HAP-1 (cell line): ENCODE measurements at places on chromosomes 7 and 10.

- no peak for DNase-seq
These were observed 27.3 kb downstream of the DIP2C start for GRCh38 chr10:662223-662605.

DNA sequence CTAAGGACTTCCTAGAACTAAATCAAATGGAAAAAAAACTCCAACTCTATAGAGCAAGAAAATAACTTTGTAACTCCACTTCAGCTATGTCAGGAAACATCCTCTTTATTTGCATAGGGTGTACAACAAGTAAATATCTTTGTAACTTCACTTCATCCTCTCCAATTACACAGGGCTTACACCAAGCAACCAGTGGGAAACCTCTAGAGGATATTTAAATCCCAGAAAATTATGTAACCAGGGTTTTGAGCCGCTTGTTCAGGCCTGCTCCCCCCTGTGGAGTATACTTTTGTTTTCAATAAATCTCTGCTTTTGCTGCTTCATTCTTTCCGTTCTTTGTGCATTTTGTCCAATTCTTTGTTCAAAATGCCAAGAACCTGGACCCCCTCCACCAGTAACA, 22.2 kb downstream of the LIPJ start:
- no peak for DNase-seq

DNA sequence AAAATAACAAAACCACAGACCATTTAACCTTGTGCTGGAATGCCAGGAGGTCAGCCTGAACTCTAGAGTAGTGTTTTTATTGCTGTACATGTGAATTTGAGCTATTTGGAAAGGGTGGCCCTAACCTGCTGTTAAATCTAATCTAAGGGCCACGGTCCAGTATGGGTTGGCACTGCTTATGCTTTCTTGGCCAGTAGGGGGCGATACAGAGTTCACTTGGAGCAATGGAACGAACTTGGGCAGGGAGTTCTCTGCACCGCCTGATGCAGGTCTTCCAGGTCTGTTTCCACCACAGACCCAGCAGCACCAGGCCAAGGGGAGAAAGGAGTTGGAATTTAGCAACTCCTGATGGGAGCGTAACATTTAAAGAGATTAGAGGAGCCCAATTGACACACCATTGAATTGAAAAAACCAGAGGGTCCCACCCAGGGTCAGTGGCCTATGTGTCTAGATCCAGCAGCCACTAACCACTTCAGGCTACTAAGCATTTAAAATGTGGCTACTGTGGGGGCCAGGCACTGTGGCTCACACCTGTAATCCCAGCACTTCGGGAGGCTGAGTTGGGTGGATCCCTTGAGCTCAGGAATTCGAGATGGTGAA, 75.7 kb upstream of the EFCAB10 start:
- peak; percentile 86 for DNase-seq

GRCh38 chr7:73992101-73992562, 35.8 kb upstream of the ELN start:
- DNase-seq, result no peak

DNA sequence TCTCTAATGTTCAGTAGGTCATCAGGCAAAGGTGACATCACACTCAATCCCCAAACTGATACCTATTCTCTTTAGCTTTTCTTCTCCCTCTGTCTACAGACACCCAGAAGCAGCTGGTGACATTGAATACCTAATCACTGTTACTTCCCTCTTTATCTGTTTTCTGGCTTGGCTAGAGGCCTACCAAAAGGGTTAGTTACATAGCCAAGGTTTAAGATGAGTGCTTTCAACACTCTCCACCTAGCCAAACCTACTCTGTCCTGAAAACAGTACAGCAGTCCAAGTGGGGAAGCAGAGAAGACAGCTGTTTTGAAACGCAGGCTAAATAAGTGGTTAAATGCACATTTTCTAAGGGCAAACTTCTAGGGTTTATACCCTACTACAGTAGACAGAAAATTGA, 39.4 kb downstream of the CCNJ start:
- no peak for DNase-seq

DNA sequence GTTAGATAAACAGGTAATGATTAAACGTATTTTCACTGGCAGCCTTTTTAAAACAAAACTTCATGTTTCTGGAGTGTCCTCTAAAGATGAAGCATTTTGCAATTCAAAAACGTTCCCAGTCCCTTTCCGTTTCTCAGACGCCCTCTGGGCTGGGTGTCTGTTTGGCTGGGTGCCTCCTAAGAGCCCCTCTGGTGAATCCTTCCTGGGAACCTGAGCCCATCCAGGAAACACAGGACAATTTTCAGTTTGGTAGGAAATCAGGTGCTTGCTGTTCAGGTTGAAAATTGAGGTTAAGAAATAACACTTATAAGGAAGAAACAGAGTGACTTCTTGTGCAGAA, 76.7 kb downstream of the CHN2 start:
- no peak for DNase-seq

GRCh38 chr7:91660734-91661356, 219.7 kb downstream of the MTERF1 start:
- DNase-seq, result no peak

DNA sequence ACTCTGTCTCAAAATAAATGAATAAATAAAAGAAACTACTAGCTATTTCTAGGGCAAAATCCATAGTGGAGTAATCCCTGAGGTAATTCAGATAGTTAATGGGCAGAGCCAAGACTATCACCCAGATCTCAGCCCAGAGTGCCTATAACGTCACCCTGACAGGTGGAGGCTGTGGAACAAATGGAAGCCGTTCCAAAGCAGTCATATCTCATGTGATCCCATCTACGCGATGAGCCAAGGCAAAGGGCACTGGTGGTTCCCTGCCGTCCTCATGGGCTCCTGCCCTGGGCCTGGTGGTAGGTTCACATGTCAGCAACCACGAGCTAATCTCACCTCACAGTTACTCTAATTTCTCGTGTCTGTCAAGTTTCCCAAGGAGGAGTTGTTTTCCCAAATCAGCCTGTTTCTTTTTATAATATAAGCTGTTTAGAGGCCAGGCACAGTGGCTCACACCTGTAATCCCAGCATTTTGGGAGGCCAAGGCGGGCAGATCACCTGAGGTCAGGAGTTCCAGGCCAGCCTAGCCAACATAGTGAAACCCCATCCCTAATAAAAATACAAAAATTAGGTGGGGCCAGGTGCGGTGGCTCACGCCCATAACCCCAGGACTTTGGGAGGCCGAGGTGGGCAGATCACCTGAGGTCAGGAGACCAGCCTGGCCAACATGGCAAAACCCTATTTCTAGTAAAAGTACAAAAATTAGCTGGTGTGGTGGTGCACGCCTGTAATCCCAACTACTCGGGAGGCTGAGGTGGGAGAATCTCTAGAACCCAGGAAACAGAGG, 22.5 kb upstream of the ASCC1 start:
- no peak for DNase-seq

DNA sequence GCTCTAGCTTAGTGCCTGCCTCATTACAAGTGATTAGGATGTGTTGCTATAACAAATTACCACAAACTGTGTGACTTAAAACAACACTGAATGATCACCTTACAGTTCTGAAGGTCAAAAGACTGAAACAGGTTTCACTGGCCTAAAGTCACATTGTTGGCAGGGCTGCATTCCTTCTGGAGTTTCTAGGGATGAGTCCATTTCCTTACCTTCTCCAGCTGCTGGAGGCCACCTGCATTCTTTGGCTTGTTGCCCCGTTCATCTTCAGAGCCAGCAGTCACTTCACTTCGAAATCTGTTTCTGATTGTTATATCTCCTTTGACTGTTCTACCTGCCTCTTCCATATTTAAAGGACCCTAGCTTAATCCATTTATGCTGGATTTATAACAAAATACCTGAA, 69.4 kb upstream of the MTPN start:
- DNase-seq, result no peak

DNA sequence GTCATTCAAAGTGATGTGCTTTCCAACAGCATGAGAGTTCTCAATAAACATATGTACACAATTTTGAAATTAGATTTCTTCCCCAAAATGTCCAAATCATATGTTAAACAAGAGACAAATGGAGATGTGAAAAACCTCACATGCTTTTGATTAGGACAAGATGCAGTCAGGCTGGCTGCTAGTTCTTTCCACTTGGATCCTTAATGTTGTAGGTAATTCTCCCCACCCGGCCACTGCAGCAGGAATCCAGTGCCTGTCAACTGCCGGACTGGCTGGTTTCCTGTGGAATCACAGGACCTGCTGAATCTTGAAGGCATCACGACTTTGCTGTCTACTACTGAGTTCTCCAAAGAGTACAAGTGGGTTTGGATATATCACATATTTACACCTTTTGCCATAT, 138.6 kb upstream of the AKR1E2 start:
- no peak for DNase-seq

- DNase-seq, result no peak
These were observed 38.6 kb downstream of the FAS start for GRCh38 chr10:89029181-89029580.

- no peak for DNase-seq
These were observed 190.4 kb downstream of the HDAC9 start for GRCh38 chr7:18685971-18686370.

DNA sequence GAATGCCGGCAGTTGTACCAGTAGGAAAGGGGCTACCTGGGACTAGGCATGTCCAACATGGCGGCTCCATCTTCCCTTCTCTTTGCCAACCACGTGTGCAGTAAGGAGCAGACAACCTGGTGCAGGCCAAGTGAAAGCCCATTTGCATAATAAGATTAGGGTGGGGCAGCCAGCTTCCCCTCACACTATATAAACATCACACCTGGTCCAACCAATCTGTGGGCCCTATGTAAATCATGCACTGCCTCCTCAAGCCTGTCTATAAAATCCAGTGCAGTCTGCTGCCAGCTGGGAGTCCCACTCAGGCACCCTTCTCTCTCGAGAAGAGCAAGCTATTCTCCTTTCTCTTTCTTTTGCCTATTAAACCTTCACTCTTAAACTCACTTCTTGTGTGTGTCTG, 429.3 kb downstream of the CALN1 start:
- no peak for DNase-seq

DNA sequence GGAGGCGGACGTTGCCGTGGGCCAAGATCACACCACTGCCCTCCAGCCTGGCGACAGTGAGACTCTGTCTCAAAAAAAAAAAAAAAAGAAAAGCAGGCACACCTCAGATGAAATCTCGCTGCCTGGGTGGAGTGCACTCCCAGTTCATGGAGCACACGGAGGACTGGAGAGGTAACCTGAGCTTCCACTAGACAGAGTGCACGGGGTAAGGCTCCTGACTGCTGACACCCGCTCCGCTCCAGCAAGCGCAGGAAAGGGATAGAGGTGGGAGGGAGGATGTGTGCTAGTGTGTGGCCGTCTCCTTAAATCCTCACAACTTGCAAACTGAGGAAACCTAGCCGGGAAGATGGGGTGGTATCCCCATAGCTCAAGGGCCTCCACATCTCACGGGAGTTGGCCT, 50.8 kb downstream of the FAM53B start:
- DNase-seq, result peak; percentile 31

DNA sequence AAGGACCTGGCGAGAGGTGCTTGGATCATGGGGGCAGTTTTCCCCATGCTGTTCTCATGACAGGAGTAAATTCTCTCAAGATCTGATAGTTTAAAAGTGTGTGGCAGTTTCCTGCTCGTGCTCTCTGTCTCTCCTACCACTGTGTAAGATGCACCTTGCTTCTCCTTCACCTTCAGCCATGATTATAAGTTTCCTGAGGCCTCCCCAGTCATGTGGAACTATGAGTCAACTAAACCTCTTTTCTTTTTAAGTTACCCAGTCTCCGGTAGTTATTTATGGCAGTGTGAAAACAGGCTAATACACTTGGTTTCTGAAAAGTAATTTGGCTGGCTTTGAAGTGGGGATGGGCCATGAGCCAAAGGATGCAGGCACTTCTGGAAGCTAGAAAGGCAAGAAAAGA, 268.0 kb upstream of the KAT6B start:
- no peak for DNase-seq

DNA sequence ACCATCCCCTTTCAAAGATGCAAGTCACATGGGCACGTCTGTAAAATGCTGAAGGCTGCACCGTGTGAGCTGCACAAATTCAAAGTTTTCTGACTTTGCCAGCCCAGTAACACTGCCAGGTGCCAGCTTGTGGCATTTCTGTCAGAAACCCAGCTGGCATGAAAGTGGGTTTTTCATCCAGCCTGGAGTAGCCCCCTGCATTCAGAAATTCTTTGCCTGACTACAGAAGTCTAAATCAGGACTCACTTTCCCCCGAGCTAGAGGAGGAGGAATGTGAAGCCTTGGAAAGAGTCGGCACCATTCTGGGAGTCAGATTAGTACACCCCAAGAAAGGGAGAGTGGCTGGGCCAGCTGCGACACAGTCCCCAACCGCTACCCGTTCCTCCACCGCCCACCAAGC, 56.7 kb upstream of the EN2 start:
- DNase-seq, result no peak

DNA sequence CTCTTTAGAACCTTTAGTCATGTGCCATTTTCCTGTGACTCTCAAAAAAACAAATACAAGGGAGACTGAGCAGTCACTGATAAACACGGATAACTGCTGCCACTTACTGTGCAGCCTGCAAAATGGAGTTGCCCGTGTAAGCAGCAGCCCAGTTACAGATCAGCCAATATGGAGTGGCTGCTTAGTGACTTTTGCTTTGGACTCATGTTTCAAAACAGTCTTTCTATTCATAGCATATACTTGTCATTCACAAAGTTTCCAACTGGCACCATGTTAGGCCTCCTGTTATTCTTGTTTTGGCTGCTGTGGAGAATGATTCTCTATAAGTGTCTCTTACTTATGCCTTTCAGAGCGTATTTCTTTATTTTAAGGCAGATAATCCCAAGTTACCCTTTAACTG, 3.0 kb downstream of the FAM204A start:
- no peak for DNase-seq

DNA sequence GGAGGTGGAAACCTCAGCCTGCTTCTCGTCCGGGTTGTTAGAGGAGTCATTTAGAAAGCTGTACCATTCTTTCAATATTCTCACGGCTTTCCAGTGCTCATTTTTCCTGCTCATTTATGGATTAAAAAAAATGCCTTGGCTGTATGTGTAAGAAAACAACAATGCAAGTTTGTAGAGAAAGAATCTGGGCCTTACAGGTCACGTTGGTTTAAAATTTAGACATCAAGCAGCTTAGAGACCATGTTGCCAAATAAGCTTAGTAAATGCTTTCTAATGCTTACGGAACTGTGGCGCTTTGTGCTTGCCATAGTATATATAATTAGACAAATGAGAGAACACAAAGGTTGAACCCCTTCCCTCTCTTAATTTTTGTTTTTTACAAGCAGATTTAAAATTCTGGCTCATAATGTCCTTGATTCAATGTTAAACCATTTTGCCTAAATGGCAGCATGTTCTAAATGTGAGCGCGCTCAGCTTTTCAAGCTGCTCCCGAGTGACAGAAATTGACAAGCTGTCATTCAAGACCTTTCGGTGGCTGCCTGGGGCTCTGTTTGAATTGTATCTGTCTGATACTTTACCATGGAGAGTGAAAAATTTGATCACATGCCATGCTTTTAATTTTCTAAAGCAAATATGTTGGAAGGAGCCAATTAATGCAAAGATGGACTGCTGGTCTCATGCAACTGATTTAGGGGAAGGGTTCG, 1.1 kb downstream of the ARMS2 start:
- no peak for DNase-seq

- no peak for DNase-seq
These were observed 149.8 kb downstream of the AMPH start for GRCh38 chr7:38481401-38481800.

GRCh38 chr7:150964593-150965111, 13.5 kb downstream of the KCNH2 start:
- DNase-seq, result no peak
